Hematopoietic multipotent progenitor cell treated with erythropoietin and hydrocortisone succinate and interleukin-3 and kit ligand, for 8 days (in vitro differentiated cells): ENCODE measurements at places on chromosomes 4 and X.

DNA sequence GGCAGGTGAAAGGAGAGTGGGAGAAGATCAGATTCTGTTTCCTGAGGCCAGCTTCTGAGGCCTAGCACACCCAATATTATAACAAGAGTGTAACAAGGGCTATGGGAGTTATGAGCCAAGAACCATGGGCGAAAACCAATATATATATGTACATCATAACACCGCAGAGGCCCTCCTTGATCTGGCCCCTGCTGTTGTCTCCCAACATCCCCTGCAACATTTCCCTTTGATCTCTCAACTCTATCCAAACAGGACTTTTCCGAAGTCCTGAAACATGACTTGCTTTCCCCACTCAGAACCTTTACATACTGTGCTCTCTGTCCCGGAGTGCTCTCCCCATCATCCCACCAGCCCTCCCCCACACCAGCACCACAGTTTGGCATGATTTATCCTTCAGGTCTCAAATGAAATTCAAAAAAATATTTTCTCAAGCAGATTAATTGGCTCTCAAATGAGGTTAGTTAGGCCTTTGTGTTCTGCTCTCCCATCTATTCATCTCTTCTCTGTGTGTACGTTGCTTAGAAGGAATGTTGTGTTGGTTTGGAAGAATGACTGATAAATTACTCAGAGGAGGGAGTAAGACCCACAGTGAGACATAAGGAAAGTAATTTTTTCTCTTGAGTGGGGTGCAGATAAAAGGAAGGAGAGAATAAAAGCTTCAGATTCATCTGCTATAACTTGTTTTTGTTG, 58.1 kb upstream of the SMIM10 start:
- DNase-seq, result no peak

- DNase-seq, result peak; percentile 16
Observed at GRCh38 chr4:108830509-108831244, 67.8 kb upstream of the ETNPPL start.

DNA sequence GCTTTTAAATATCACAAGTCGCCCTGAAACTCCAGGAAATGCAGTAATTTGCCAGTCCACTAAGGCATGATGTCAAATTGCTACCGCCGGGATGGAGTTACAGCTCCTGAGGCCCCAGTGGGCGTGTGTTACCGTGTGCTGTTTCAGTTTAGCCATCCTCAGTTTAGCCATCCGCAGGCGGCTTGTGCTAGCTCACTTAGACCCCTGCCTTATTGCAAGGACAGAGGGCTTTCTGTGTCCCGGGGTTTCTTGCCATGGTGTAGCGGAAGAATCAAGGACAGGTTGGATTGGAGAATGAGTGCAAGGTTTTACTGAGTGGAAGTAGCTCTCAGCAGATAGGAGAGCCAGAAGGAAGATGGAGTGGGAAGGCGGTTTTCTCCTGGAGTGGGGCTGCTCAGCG, 33.8 kb upstream of the LRBA start:
- DNase-seq, result no peak

DNA sequence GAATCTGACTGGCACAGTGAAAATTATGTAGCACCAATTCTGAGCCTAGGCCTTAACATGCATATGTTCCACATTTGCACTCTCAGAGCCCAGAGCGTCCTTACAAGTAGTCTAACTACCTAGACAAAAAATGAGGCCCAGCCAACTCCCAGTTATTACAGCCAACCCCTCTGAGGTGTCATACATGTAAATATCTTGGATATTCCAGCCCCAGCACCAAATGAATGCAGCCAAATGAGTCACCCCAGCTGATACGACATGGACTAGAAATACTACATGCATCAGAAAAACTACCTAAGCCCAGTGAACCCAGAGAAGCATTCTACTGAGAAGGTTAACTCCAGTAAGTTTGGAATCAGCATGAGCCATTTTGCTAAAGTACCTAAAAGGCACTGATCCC, 145.1 kb downstream of the STPG2 start:
- no peak for DNase-seq

- DNase-seq, result peak; percentile 6
Observed at GRCh38 chr4:184899261-184900134, 73.7 kb upstream of the ACSL1 start.

DNA sequence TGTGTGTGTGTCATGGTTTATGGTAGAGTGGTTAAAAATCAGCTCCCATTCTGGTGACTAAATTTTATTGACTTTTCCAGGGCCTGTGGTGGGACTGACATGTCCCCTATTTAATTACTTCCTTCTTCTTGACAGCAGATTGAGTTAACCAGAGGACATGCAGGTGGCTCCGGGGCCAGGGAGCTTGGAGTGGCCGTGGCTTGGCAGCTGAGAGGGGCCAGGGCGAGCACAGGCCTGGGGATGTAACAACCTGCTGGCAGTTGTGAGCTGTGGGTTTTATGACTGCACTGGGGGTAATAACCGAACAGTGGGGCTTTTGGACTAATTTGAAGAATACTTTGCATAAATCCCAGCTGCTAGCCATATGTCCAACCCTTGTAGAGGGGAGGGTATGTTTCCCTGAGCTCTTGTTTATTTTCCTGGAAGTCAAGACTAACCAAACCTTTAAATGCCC, 186.0 kb downstream of the MID1IP1 start:
- no peak for DNase-seq

- DNase-seq, result no peak
Observed at GRCh38 chrX:12977761-12978204, 2.9 kb downstream of the TMSB4X start.

- DNase-seq, result no peak
Observed at GRCh38 chr4:47852136-47852535, 14.3 kb upstream of the CORIN start.

DNA sequence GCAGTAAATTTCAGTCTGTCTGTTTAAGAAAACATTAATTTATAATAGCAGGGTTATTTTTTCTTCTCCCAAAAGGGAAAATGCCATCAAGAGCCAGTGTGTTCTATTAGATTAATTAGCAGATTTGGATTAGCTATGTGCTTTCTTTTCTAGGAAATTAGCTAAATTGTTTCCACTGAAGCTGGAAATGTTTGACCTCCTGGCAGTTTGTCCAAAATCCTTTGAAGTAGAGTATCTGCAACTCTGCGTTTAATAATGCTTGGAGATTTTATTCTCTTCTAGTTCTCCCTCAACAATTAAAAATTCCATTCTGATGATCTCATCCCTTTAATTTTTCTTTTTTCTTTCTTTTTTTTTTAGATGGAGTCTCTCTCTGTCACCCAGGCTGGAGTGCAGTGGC, 27.1 kb upstream of the HOPX start:
- no peak for DNase-seq

GRCh38 chr4:133891011-133891410, 310.6 kb downstream of the PABPC4L start:
- DNase-seq, result no peak

- DNase-seq, result no peak
Observed at GRCh38 chr4:182748949-182749348, 168.2 kb downstream of the DCTD start.
